NCI-H2029 treated with DMSO at 0.1 percent for 48 hours (cell line): ENCODE measurements at places on chromosomes 12 and 14.

DNA sequence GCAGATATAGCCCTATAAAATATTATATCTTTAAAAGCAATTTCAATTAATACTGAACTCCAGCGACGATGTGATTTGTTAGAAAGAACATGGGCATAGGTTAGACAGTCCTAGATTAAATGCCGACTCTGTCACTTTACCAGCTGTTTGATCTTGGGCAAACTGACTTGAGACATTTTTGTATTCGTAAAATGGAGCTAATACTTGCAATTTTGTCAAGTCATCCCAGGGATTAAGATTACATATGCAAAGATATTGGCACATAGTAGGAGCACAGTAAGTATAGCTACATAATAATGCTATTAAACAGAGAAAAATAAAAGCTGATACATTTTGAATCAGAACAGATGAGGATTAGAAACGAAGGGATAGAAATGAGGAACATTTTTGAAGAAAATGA, 9.0 kb downstream of the INSM2 start:
- no peak for DNase-seq

GRCh38 chr14:81955123-81955522, 421.5 kb upstream of the SEL1L start:
- DNase-seq = no peak

DNA sequence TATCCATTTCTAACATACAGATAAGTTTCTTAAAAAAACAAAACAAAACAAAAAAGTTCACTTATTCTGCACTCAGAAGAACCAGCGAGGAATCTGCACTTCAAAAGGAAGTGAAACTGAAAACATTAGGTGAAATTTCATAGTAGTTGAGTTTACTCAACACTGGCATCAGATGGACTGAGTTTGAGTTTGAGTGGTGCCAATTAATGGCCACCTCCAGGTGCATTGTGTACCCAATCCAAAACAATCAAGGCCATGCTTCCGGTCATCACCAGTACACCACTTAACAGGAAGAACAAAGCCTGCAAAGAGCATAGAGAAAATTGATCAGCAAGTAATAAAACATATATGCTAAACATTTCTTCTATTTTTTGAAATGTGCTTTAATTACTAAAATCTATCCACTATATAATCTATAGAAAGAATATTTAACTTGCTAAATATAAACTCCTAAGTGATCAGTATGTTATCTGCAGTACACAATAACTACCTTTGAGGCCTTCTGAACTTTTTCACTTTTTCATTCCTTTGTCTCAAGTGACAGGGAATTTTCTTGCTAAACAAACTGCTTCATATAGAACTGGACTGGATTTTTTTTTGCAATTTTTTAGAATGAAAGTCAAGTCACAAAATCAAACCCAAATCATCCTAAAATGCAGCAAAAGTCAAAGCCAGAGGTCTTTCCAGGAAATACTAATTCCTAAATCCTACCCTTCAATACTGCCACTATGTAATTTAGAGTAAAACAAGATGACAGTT, 11.5 kb downstream of the SLC38A2 start:
- DNase-seq = no peak

DNA sequence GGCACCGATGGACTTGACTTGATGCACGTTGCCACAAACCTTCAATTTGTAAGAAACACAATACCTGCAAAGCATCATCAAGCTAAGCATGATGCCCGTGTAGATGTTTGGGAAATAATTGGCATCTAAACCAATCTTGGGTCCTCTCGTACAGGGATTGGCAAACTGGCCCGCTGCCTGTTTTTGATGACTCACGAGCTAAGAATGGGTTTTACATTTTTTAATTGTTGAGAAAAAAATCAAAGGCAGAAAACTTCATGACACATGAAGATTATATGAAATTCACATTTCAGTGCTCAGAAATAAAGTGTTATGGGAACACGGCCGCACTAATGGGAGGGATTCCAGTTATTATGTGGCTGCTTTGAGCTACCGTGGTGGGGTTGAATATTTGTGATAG, 10.9 kb downstream of the MTA1 start:
- no peak for DNase-seq

GRCh38 chr14:36217732-36218131, 41.2 kb upstream of the PTCSC3 start:
- no peak for DNase-seq

GRCh38 chr12:107131832-107132616, 38.7 kb upstream of the CRY1 start:
- DNase-seq = peak; percentile 87

GRCh38 chr12:70609203-70609602, 28.0 kb downstream of the PTPRB start:
- no peak for DNase-seq

GRCh38 chr14:90547250-90547649, 150.4 kb downstream of the CALM1 start:
- no peak for DNase-seq

GRCh38 chr12:1946296-1946695, 27.8 kb upstream of the CACNA2D4 start:
- DNase-seq = no peak

GRCh38 chr12:13817131-13817530, 164.3 kb downstream of the GRIN2B start:
- no peak for DNase-seq

- DNase-seq = no peak
Measured at GRCh38 chr12:63917864-63918799, 73.6 kb downstream of the SRGAP1 start.

DNA sequence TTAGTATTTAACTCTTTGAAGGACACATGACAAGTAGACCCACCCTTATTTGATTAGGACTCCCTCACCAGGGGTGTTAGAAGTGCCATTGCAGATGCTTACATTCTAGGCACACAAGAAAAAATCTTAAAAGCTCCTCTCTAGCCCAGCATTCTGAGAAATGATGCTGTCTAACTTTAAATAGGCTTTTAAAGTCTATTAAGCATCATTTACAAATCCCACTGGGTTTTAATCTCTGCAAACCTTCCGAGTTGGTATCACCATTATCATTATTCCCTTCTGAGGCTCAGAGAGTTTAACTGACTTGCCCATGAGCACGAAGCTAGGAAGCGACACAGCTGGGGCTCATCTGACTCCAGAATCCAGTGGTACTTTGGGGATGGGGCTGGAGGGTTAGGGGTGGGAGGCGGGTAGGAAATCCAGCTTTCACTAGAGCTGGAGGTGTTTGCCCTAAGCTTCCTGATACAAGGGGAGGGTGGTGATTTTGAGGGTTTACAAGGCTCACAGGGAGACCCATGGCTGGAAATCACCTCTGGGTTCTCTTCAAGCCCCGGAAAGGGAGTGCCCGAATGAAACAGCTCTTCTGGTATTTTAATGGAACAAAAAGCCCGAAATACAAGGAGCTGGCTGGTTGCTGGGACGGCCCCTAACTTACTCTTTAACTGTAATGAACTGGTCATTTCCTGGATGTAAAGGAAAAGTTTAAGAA, 109.2 kb upstream of the FUT8 start:
- DNase-seq = no peak

- no peak for DNase-seq
Measured at GRCh38 chr12:76346798-76347420, 1.3 kb downstream of the BBS10 start.

DNA sequence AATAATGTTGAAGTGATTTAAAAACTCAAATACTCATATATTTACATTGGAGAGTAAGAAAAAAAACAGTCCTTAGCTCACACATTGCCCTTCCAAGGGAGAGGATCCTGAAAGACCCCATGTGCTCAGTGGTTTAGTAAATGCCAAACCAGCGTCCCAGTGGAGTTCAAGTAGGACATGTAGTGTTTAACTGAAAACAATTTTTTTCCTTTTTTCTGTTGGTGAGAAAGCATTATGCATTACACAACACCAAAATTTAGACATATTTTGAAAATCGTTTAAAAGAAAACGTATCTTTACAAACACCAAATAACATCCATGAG, 33.6 kb downstream of the UBR7 start:
- DNase-seq = no peak

DNA sequence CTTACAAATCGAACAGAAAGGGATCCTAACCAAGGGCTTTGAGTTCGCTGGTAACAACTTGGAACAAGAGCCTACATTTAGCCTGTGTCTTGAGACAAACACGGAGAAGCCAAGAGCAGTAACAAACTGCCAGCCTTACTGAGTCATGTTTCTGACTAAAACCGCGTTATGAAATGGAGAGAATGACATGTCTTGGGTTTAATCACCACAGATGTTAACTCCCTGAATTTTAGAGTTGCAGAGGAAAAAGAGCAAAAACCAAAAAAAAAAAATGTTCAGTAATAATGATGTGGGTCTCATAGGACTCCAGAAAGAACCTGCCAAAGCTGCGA, 1.0 kb downstream of the BLTP3B start:
- DNase-seq = no peak

DNA sequence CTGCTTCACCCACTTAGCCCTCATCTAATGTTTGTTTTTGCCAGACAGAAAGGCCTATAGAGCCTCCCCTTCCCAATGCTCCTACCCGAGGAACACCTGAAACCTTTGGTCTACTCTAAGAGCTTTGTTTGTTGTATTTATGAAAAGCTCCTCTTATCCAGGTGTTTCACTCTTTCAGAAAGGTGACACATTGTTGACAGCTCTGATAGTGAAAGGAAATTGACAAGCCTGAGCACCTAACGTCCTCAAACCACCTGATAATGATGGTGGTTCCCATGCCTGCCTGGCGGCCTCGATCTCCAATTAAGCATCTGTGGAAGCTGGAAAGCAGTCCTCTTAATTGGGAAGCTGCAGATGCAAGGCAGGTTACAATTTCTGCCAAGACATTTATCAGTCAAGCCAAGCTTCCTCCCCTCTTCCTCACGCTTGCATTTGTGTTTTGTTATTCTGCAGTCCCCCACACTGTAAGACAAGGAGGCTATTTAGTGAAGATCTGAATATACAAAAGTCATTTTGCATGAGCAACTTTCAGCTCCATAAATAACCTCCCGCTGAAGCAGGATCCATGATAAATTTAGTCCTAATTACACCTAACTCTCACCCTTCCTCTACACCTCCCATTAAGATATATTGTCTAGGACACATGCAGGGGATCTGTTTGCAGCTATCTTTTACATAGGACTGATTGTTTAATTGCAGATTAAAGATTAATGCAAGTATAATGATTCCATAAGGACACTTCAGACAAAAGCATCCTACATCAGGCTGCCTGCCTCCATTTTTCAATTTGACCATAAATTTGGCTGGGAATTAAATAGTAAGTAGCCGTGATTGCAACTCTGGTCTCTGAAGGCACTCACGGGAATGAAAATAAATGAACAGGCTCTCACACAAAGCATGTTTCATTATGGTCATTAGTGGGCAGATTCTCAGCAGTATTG, 288.6 kb downstream of the PDZRN4 start:
- DNase-seq = peak; percentile 93

- no peak for DNase-seq
Measured at GRCh38 chr14:70782361-70782760, 27.0 kb downstream of the MAP3K9 start.

- DNase-seq = no peak
Measured at GRCh38 chr12:84294246-84294645, 618.4 kb downstream of the SLC6A15 start.
